ENCODE measurements at places on chromosomes 2 and 18. TPM values are rescaled to one million over a fixed set of nuclear protein-coding genes. Genes with fewer than 3 reads are reported as not detected.

GRCh38 chr18:80194874-80195570, 52.3 kb downstream of the PARD6G start:
- DNase-seq: peak; percentile 26

DNA sequence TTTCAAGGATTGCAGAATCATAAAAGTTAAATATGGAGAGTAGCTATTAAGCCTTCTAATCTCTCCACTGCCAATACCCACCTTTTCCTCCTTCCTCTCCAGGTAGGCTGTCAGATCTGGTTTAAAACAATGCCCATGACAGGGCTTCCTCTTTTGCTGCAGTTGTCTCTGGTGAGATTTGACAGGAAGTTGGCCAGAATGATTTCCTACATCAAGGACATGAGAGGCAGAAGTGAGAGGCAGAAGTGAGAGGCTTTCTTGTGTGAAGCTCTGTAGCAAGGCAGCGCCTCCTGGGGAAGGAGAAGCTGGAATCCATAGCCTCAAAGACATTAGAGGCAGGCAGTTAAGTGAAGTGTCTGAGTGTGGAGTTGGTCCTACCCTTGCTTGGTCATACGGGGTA, 385.7 kb downstream of the HRH4 start:
- no peak for DNase-seq

- peak; percentile 77 for DNase-seq
Measured at GRCh38 chr2:219175928-219176817, 552 bp downstream of the CNPPD1 start.

DNA sequence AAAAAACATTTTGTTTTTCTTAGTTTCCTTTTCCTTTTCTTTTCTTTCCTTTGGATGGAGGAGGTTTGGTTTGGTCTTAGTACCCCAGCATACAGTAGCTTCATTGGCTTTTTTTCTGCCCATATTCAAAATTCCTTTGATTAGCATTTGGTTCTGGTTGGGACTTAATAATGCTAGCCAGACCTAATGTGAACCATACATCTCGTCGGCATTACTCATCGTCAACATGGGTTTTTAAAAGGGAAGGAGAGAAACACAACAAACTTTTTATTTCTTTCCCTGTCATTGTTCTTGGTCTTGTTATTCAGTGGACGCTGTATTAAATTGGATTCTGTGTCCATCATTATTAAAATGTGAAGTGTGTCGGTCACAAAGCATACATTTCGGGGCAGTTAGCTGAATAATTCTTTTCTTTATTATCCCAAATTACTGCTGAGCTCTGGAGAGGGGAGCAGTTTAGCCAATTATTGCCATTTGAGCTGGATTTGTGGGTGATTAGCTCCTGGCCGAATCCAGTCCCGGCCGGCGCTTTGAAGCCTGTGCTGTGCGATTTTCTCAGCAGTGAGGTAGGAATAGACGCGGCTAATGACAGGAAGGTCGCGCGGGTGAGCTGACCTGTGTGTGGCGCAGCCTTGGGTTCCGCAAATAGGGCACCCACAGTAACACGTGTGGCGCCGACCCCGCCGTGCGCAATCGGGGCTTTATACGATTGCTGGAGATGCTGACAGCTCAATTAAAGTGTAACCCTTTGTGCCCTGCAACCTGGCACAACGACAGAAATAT, 303.3 kb downstream of the GBX2 start:
- DNase-seq: peak; percentile 46

DNA sequence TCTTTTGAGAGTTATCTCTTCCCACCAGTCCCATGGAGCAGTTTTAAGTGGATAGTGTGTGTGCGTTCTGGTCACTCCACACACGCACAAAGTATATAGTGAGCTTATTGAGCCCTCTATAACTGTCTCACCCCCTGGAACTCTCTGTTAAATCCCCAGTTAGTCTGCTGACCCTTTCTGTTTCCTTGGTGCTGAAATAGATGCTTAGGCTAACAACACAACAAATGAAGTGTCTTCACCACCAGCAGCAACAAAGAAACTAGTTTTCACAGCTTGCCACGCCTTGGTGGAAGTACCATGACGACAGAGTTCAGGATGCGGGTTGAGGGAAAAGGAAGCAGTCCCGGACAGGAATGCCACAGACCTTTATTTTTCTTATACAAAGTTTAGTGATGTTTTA, 203.5 kb upstream of the TMEFF2 start:
- DNase-seq: no peak

- DNase-seq: no peak
Measured at GRCh38 chr2:230205721-230206120, 14.1 kb downstream of the SP110 start.

- no peak for DNase-seq
Measured at GRCh38 chr2:136248242-136248641, 130.3 kb upstream of the CXCR4 start.

- no peak for DNase-seq
Measured at GRCh38 chr2:190379249-190379964, 28.7 kb upstream of the MFSD6 start.

- no peak for DNase-seq
Measured at GRCh38 chr2:150610670-150611279, 123.3 kb upstream of the RND3 start.

- no peak for DNase-seq
Measured at GRCh38 chr2:44529448-44529847, 167.7 kb downstream of the CAMKMT start.

DNA sequence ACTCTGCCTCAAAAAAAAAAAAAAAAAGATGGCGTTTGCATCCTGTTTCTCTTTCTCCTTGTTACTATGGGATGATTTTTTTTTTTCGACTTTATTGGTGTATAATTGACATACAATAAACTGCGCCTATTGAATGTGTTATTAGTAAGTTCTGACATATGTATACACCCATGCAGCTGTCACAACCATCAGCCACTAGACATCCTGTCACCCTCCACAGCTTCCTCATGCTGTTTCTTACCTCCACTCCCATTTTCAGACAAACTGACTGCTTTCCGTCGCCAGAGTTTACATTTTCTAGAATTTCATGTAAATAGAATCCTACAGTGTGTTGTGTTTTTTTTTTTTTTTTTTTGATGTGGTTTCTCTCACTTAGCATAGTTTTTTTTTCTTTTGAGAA, 27.9 kb downstream of the RRM2 start:
- no peak for DNase-seq

DNA sequence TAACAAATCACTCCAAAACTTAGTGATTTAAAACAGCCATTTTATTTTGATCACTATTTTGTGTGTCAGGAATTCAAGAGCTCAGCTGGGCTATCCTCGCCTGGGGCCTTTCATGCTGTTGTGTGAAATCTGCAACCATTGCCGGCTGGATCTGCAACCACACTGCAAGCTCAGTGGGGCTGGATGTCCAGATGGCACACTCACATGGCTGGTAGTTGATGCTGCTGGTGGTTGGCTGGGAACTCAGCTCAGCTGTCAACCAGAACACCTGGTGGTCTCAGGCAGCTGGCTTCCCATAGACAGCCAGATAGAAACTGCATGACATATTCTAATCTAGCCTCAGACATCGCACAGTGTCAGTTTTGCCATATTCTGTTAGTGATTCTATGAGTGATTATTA, 30.6 kb upstream of the AP1S3 start:
- no peak for DNase-seq

GRCh38 chr2:151326554-151326953, 30.8 kb upstream of the TNFAIP6 start:
- no peak for DNase-seq

GRCh38 chr2:158803506-158803905, 8.4 kb downstream of the DAPL1 start:
- no peak for DNase-seq

DNA sequence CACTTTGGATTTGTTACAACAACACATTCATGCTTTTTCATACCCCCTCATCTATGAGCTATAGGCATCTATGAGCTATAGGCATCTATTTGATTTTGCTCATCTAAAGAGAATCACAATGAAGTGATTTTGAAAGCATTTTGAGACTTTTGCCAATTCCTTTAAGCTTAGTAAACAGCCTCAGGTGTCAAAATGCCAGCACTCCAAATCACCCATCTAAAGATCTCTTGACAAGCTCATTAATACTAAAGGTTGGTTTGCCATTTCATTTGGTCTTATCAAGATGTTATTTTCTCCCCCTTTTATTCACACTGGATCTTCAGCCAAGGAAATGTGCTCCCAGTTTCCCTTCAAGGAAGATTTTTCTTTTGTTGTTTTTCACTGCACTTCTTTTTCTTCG, 110.7 kb upstream of the TLK1 start:
- DNase-seq: no peak

Gene C1QL2
- total RNA-seq: not detected

Gene LMAN2L
- total RNA-seq: 19.3 TPM

Gene TFCP2L1
- total RNA-seq: 0.27 TPM

Gene PRSS56
- total RNA-seq: not detected

Gene CD28
- 3.4 TPM for total RNA-seq

Gene SLC9A4
- not detected for total RNA-seq

Gene ITM2C
- total RNA-seq: 136 TPM

Gene FSHR
- not detected for total RNA-seq

Gene ERBB4
- total RNA-seq: 19.7 TPM
